ENCODE measurements at places on chromosomes 16 and 17. TPM values are rescaled to one million over a fixed set of nuclear protein-coding genes. Genes with fewer than 3 reads are reported as not detected.

GRCh38 chr16:81473558-81473957, 28.9 kb downstream of the CMIP start:
- no peak for DNase-seq

The MPHOSPH6 gene
- polyA plus RNA-seq, result 49.5 TPM

The OR1F1 gene
- not detected for polyA plus RNA-seq

DNA sequence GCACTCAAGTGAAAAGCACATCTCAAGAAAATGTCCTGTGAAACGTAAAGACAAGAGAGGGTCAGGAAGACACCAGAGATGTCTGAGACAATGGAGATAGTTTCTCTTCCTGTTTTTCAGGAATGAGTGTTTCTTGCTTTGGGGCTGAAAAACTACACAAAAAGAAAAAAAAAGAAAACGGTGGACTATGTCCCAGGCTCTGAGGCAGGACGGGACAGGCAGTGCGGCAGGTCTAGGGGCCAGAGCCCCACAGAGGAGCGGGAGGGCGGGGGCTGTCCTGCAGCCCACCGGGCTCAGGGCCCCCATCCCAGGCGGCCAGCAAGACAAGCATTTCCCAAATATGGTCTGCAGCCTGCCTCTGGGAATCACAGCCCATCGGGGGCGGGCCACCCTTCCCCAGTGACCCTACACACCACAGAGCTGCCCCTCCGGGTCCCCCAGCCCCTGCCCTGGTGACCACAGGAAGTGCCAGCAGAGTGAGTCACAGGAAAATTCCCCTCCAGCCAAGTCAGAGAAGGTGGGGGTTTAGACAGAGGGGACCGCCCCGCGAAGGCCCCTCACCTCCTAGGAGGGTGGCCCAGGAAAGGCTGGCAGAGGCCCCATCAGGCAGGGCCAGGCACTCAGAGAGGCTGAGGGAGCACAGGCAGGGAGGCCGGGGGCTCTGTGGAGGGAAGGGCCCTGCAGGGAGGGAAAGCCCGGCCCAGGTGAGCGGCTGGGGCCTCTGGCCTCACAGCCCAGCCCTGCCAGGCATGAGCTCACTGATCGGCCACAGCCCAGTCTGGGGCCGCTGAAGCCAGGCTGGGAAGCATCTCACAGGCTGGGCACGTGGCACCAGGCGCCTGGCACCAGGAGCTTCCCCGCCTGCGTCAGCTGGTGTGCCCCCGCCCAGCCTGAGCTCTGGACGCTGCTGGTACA, 6.3 kb downstream of the BCAR1 start:
- DNase-seq, result no peak

DNA sequence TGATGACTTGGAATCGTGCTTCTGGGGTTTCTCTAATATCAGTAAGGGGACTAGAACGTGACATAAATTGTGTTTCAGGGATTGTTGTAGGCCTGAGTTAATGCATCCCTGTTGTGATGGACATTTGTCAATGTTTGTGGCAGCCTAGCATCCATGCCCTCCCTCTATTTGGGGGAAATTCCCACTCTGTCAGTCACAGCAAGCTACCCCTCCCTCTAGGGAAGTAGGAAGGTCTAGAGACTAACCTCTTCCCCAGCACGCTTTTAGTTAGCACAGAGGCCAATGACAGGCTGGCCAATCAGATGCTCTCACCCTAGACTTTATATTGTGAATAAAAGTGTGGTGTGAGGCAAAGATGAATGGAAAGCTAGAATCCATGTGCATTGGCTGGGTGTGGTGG, 32.4 kb upstream of the NF1 start:
- DNase-seq, result no peak

GRCh38 chr16:2231016-2231931, 5.0 kb upstream of the DNASE1L2 start:
- no peak for DNase-seq

The SMARCD2 gene
- polyA plus RNA-seq, result 50.3 TPM

DNA sequence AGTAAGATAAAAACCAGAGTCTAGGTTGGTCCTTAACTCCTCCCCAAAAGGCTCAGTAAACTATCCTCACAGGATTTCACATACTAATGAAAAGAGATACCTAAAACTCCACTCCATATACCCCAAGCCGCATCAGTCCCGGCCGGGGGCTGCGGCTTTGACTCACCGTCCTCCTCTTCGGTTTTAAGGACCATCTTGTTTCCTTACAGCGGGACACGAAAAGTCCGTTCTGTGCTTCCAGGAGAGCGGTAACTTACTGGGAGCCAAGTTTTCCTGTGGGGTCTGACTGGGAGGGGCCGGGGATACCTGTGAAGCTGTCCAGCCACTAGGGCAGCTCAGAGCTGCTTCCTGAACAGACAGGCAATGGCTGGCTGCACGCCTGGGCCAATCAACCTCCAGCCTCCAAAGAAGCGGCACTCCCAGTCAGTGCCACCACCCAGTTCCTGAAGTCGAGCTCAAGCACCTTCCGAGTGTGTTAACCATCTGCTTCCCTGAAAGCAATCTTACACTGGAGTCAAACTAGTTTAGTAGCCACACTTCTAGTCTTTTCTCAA, 45.5 kb downstream of the CYTH1 start:
- no peak for DNase-seq

DNA sequence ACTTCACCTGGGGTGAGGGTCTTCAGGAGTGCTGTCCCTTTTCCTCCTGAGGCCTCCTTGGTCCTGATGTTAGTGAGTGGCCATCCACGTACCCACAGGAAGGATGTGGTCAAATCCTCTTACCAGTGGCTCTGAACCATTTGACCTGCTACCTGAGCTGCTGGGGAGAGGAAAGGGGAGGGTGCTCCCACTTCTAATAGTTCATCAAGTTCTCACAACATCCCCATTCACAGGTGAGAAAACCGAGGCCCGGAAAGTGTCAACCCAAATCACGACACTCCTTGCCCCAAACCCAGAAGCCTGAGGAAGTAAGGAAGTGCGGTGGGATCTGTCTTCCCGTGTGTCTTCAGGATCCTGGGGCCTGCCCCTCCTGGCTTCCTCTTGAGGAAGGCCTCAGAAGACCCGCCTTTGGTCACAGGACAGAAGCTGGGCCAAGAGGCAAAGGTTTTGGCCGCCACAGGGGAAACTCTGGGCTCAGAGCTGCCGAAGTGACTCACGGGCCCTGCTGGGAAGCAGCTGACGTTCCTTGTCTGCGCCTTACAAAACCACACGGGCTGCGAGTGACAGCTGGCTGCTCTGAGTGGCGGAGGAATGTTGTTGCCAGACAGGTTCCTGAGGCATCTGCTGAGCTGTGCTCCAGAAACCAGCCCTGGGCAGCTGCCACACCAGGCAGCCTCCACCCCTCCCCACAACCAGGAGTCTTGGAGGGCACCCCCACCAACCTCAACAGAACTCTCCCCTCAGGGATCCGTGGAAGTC, 13.9 kb upstream of the KIFC3 start:
- DNase-seq, result no peak

All from renal cortex interstitium (tissue), 15 donors.